NCI-H510A treated with DMSO at 0.1 percent for 48 hours (cell line): ENCODE measurements at places on chromosomes 2 and 18.

GRCh38 chr2:9752441-9753275 is 90.6 kb upstream of the TAF1B start:
- no peak for DNase-seq

DNA sequence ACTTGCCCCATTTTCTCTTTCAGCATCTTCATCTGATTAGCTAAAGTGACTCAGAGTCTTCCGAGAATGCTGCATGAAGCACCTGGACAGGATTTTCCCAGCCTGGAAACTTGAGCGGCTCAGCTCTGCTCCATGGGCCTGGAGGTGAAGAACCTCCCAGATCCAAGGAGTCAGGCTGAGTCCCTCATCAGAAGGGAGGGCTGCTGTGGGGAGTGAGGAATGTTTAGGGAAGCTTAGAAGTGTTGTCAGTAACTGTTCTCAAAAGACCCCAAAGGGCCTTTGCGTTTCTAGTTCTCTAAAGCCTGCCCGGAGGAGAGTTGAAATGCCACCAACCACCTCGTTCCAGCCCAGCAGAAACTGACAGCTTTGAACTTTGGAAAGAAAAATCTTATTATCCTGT is 157.1 kb downstream of the CLIP4 start:
- DNase-seq, result no peak

- peak; percentile 36 for DNase-seq
Measured at GRCh38 chr2:199019898-199020507, 437.7 kb downstream of the SATB2 start.

DNA sequence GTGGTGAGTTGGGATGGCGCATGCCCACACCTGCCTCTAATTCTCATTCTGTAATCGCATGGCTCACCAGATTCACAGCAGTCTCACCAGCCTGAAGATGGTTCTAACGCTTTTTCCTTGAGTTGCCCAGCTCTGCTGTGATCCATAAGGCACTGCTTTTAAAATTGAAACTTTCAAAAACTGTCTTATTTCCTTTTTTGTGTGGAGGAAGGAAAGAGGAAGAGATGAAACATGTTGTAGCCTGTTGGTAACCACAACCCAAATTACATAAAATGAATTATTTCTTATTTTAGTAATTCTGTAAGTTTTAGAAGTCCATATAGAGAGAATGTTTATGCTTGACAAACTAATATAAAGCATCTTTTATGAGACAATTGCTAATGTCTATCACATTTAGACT is 165.4 kb downstream of the RBM43 start:
- no peak for DNase-seq

GRCh38 chr2:240967681-240968621 is 30.5 kb upstream of the SNED1 start:
- DNase-seq, result no peak

- DNase-seq, result no peak
Measured at GRCh38 chr2:97868986-97869721, 126.6 kb downstream of the TMEM131 start.

- peak; percentile 8 for DNase-seq
Measured at GRCh38 chr2:27807476-27807875, 36.0 kb downstream of the MRPL33 start.

DNA sequence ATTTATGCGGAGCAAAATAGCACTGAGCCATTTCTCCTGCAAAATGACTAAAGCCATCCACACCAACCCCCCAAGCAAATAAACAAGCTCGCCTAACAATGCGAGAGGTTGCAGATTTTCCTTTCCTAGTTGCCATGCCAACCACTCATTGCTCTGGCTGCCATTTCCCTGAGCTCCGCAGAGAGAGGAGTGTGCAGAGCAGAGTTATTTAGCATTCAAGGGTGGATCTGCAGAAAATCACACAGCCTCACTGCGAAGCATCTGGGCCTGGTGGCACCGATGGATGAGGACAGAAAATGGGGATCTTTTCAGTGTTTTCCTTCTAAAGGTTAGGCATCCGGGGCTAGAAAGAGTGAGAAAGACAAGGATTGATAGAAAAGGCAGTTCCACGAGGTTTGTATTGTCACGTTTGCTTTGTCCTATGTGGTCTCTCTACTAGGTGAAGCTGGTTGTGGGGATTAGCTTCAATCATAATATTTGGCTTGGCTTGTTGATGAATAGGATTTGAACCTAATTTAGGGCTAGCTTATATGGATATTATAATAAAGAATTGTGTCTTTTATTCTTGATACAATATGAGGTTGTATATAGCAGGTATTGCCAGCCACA is 110.2 kb upstream of the UNC80 start:
- DNase-seq, result no peak

- no peak for DNase-seq
Measured at GRCh38 chr2:26118682-26119081, 54.2 kb upstream of the GAREM2 start.

DNA sequence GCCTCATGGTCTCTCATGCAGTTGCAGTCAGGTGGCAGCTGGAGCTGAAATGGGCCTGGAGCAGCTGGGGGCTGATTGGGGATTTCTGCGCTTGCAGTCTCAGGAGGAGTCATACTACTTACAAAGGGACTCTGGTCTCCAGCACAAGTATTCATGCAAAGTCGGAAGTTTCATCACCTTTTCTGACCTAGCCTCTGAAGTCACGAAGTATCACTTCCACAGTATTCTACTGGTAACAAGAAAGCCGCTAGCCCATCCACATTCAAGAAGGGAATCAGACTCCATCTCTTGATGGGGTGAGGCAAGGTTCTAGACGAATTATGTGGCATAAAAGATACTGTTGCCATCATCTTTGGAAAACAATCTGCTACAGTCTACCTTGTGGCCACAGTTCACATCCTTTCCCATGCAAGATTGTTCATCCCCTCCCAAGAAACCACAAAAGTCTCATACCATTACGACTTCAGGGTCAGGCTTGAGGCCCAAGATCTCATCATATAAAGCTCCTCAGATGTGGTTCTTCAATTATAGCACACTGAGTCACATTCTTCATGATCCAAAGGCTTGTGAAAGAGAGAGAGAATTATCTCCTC is 95.3 kb downstream of the SMC6 start:
- no peak for DNase-seq

GRCh38 chr2:199470672-199471442 is 13.1 kb upstream of the SATB2 start:
- DNase-seq, result no peak

DNA sequence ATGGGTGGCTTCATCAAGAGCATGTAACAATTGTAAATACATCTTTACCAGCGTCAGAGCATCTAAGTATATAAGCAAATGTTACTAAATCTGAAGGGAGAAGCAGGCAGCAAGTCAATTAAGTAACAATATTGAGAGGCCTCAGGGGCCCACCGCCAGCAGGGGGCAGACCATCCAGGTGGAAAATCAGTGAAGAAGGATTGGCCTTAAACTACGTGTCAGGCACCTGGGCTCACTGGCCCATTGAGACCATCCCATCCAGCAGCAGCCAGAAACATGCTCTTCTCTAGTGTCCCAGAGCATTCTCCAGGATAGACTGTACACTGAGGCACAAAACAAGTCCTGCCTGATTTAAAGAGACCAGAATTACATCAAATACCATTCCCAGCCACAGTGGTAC is 96.2 kb upstream of the SNTG2 start:
- DNase-seq, result peak; percentile 14

DNA sequence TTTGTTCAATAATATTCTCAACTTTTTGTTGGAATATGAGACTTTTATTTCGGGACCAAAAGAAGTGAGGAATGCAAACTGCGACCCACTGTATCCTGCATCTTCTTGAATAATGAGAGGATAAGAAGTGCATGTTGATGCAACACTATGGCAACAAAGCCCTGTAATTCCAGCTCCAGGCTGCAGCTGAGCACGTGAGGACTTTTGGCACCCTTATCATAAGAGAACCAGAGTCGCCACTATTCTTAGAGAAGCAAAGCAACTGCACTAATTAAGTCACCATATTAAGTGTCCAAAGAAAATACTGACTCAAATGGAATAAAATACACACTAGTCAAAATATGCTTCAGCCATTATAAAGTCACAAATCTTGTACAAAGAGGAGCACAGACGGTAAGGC is 65.8 kb downstream of the FAM210A start:
- no peak for DNase-seq

DNA sequence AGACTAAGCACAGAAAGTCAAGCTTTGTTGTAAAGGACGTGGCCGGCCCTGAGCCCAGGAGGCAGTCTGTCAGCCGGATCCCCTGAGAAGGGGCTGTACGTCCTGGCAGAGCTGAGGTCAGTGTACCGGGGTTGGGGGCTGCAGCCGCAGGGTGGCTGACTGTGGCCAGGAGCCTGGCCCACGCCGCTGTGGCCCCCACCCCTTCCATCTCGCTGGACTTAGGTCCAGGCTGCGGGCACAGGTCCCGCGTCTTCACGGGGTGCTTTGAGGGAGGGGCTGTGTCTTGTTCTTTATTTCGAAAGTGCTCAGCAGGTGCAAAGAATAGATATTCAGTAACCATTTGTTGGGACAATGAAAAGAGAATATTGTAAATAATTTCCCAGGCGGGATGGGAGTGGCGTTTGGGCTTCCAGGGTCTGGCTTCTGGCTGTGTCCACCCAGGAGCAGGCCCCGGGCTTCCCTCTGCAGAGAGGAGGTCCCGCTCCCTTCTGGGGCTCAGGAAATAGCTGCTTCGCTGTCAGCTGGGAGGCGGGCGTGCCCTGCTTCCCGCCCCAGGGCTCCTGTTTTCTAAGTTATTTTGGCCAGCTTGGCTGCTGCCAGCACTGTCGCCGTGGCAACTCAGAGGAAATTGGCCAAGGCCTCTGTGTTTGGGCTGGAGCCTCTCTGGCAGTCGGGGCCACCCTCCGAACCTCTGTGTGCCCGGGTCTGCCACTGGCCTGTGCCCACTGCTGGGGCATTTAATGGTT is 7.4 kb downstream of the NFATC1 start:
- DNase-seq, result no peak

DNA sequence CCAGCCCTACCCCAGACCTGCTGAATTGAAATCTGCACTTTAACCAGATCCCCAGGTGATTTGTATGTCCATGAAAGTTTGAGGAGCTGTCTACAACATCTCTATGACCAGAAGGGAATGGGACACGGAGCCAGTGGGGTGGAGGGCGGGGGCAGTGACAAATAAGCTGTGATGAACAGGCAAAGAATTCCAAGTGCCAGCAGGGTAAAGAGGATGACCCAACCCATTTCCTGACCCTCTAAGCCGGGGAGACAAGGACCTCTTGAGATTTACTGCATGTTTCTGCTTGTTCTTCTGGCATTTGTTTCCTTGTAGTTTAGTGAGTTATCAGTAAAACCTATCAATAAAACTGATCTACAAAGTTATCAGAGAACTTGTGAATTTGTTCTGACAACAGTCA is 8.7 kb downstream of the TET3 start:
- DNase-seq, result no peak

DNA sequence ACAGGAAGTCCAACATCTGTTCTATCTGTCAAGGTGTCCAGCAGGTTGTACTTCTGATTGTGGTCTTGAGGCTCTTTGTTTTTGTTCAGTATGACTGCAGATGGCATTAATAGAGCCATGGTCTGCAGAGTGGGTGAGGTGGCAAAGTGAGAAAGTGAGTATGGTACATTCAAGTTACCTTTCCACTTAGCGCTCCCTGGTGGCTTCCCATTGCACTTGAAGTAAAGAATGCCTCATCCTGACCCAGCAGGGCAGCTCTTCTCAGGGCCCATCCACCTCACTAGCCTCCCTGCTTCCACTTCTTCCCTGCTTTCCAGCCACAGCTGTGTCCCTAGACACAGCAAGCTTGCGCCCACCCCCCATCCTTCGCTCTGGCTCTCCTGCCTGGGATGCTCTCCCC is 148.0 kb upstream of the ALPP start:
- peak; percentile 69 for DNase-seq

DNA sequence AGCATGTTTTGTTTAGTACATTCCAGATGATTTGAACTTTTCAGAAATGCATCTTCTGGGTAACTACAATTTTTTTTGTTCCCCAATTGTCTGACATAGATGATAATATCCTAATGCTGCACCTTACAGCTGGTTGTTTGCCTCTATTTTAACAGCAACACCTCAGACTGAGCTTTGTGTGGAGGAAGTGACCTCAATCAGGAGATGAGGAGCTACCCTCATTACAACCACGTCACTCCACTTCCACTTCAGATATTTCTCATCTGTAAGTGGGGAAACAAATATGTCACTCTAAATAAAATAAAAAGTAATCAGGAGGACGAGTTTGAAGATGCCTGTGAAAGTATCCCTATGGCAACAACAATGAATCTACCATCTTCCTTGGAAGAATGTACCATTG is 12.1 kb upstream of the SRSF7 start:
- no peak for DNase-seq

DNA sequence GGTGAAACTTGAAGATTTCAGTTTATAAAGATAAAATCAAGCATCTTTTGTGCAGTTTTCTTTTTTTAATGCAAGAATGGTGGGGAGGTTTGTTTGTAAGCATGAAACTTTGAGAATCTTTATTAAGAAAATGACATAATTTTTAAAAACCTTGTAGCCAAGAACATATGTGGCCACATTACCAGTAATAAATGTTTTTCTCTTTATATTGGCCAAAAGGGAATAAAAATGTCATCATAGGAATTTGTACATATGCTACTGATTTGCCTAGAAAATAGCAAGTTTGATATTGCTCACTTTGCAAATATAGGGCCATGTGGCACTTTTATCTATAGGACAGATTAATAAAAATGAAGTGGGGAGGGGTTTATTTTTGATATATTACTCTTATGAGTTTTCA is 25.6 kb downstream of the METTL21A start:
- DNase-seq, result no peak

GRCh38 chr2:232885264-232885961 is 15.3 kb downstream of the SNORC start:
- no peak for DNase-seq

- no peak for DNase-seq
Measured at GRCh38 chr2:160368988-160369930, 124.3 kb downstream of the RBMS1 start.

DNA sequence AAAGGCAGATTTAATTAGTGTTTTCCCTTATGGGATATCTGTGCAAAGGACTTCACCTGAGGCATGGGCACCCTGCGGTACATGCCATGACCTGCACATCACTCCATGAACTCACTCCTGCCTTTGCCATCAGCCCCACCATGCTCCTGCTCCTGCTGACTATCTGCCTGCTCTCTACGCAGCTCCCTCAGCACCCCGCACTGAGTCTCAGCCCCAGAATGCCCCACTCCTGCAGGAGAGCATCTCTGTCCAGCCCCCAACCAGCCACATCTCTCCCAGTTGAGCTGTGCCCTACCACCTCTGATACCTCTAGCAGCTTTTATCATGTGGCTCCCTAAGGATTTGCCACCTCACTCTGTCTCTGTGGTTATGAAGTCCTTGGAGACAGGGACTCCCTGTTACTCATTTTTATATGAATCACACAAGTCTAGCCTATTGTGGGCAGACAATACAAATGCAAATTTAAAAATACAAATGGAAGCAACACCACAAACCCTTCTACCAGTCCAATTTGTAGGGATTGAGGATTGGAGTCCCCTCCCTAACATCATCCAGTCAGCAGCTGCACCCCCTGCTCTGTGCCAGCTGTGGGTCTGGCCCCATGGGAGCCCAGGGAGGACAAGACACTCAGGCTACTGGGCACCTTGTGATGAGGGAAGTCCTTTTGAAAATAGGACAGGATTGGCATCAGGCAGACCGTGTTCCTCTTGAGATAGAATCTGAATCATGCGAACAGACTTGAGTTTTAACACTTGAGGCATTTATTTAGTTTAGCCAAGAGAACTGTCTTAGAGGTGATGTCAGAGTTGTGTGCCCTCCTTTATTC is 689.6 kb upstream of the HS6ST1 start:
- DNase-seq, result no peak
